Astrocyte of the spinal cord (primary cell): ENCODE measurements at places on chromosomes 2 and 18.
A peak's percentile ranks its signal among the peaks of the same experiment; 100 is the strongest.

DNA sequence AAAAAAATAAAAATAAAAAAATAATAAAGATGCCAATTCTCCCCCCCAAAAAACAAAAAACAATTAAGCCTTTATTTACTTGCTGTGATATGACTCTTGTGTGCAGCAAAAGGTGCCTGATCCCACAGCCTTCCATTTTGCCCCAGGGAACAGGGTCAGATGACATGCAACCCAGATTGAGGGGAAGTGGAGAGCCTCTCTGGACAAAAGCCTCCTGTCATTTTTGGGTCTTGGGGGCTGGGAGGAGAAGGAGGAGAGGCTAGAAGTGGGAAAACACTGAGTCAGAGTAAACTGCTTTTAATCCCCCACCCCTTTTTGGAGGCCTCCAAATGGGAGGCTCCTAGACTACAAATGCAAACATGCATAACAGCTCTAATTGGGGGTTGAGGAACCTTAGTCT, 46.6 kb upstream of the SCG2 start:
- DNase-seq, result no peak

DNA sequence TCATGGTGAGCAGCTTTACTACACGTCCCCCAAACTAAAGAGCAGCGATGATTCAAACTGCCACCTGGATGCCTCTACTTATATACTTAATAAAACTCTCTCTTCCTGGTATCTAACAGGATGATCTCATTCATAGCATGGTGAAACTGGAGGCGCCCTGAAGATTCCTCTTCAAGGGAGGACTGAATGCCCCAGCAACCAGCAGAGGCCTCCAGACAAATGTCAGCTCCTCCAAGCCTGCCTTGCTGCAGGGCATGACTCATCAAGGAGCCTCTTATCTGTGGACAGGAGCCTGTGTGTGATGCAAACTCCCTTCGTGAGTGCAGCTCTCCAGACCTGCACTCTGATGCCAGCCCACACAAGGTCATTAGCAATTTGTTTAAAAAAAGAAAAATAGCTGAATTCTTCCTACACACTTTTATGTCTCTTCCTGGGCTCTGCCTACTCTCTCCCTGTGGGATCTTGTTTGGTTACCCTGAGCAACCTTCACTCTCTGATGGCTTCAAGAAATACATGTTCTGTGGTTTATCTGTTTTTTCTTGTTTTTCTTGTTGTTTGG, 30.2 kb downstream of the LONRF2 start:
- peak; percentile 85 for DNase-seq

DNA sequence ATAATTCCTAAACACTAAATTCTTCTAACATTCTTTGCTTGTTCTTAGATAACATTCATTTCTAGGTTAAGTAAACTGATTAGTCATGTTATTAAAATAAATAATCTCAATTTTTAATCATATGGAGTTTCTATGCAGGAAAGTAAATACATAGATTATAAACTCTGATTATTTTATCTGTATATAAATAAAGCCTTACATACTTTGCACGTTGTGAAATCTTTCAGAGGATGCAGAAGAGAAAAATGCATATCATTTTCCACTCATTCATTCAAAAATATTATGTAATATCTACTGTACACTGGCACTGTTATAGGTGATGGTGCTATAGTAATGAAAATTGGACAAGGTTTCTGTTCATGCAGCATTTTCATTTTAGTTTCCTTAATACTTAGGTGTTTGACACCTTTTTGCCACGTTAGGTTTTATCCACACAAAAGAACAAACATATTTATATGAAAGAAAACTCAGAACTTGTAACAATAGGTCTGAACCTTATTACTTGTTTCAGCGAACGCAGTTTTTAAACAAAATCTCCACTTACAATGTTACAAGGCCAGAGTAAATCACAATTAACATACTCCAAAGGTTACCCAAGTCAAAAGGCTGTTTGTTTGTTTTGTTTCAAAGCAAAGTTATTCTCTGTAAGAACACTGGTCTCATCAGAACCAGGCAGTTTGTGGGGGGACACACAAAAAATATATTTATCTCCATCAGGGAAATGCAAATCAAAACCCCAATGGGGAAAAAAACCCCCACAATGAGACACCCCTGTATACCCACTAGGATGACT, 27.4 kb downstream of the ADAM17 start:
- DNase-seq, result no peak

DNA sequence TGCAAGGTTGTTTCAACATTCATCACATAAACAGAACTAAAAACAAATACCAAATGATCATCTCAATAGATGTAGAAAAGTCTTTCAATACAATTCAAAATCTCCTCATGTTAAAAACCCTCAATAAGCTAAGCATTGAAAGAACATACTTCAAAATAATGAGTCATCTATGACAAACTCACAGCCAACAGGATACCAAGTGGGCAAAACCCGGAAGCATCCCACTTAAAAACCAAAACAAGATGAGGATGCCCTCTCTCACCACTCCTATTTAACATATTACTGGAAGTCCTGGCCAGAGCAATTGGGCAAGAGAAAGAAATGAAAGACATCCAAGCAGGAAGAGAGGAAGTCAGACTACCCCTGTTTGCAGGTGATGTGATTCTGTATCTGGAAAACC, 992.2 kb upstream of the PIK3C3 start:
- DNase-seq, result no peak

DNA sequence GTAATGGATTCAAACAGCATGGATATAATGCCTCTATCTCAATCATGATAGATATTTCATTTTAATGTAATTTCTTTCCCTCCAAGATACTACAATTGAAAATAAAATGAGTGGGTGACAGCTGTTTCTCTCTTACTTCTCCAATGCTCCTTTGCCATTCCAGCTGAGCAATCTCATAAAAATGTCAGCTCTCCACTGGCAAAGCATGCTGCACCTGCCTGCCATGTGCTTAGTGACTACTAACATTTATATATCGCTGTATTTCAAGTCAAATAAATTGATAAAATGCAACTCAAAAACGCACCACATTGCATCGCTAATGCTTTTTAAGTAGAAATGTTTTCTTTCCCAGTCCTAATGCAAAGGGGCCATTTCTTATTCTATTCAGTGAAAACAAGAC, 1093.9 kb downstream of the CBLN2 start:
- no peak for DNase-seq

GRCh38 chr2:57448816-57449215, 597.8 kb upstream of the VRK2 start:
- no peak for DNase-seq

DNA sequence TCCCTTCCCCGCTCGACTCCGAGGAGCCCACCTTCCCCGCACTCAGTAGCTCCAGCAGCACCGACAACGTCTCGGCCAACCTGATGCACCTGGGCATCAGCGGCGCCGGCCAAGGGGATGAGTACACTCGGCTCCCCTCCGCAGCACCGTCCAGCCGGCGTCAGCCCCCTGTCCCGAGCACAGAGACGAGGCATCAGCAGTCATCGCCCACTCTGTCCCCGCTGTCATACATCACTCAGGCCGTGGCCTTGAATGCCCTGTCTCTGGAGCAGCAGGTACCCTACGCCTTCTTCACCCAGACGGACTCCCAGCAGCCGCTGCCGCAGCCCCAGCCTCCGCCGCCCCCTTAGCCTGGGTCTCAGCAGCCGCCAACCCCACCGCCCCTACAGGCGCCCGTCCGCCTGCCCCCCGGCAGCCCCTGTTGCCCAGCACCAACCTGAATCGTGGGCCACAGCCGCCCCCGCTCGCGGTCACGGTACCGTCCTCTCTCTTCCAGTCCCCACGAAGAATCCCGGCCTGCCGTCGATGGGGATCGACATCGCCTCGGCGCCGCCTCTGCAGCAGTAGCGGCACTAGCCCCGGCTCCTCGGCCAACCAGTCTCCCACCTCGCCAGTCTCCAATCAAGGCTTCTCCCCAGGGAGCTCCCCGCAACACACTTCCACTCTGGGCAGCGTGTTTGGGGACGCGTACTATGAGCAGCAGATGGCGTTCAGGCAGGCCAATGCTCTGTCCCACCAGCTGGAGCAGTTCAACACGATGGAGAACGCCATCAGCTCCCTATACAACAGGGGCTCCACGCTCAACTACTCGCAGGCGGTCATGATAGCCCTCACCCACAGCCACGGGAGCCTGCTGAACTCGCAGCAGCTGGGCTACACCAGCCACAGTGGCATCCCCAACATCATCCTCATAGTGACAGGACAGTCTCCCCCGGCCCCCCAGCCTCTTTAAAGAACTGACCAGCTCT, 1195.9 kb upstream of the CHAC2 start:
- no peak for DNase-seq

- no peak for DNase-seq
These were observed 766.0 kb downstream of the RNF144A start for GRCh38 chr2:7683196-7683595.

- DNase-seq, result peak; percentile 50
These were observed 7.4 kb downstream of the PTGR3 start for GRCh38 chr18:75201282-75202270.

GRCh38 chr2:111118981-111119821, 1.5 kb upstream of the BCL2L11 start:
- peak; percentile 8 for DNase-seq

DNA sequence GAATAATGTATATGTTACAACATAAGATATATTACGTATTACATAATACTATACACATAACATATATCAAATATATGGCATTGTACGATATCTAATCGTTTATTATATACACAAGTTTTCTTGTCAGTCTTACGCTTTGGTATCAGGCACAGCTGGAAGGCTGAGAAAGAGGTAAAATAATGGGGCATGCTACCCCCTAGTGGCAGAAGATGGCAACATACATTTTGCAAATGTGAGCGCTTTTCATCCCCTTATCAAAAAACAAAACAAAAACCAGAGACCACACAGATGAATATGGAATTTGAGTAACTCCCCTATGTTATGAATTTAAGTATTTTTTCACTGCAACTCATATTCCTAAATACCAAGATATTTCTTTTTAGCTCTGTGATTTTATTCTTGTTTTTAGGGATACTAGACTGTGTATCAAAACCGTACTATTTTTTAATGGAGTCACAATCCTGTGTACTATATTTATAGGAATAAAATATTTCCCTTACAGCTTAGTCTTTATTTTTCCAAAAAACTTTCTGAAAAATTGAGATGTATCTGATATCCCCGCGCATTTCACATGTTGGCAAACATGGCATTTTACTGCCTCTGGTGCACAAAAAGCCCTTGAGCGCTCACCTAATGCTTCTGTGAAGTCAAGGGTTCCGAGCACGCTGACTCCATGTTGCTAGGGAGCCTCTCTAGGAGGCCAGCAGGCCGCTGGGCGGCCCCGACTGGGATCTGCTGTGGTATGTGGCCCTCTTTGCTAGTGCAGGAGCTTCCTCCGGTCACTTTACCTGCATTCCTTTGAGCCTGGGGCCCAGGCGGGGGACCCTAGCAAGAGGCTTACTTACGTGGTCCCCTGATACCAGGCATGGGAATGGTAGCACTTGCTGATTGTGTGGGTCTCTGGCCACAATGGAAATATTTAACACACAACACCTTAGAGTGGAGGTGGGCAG, 62.5 kb downstream of the SLC4A3 start:
- peak; percentile 75 for DNase-seq

DNA sequence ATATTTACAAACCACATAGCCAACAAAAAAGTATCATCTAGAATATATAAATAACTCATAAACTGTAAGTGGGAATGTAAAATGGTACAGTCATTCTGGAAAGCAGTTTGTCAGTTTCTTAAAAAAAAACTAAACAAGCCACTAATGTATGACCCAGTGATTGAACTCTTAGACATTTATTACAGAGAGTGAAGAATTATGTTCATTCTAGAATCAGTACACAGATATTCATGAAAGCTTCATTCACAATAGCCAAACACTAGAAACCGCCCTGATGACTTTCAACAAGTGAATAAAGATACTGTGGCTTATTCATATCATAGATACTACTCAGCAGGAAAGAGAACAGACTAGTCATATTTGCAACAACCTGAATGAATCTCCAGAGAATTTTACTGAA, 1541.5 kb downstream of the LRP1B start:
- no peak for DNase-seq

GRCh38 chr18:7020995-7021777, 96.4 kb downstream of the LAMA1 start:
- no peak for DNase-seq

DNA sequence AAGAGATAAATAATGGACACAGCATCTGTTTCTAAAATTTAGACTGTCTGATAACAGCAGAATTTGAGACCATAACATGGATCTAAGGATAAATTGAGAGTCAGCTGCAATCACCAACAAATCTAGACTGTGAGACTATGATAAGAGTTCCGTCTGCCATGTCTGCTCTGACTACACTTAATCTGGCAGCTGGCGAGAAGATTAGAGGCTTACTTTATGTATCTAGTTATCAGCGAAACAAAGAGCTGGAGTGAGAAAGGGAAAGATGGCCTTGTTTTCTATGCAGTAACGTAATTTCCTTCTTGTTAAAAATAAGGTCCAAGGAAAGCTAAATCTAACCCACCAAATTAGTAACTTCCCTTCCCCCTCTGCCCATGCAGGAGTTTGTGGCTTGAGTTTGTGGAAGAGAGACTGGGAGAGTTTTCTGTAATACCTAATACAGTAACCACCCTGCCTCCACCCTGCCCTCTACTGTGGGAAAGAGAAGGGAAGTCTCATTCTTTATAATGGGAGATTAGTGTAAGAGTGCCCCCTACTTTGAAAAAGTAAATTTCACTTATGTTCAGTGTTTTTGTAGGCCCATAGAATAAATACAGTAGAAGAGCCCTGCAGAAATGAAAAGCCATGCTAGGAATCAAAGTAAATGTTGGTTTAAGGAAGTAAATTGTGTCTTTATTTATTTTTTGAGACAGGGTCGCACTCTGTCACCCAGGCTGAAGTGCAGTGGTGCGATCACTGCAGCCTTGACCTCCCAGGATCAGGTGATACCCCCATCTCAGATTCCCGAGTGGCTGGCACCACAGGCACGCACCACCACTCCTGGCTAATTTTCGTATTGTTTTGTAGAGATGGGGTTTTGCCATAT, 27.5 kb downstream of the EML4 start:
- DNase-seq, result peak; percentile 68

GRCh38 chr2:231920795-231921194, 5.4 kb downstream of the NPPC start:
- DNase-seq, result no peak

DNA sequence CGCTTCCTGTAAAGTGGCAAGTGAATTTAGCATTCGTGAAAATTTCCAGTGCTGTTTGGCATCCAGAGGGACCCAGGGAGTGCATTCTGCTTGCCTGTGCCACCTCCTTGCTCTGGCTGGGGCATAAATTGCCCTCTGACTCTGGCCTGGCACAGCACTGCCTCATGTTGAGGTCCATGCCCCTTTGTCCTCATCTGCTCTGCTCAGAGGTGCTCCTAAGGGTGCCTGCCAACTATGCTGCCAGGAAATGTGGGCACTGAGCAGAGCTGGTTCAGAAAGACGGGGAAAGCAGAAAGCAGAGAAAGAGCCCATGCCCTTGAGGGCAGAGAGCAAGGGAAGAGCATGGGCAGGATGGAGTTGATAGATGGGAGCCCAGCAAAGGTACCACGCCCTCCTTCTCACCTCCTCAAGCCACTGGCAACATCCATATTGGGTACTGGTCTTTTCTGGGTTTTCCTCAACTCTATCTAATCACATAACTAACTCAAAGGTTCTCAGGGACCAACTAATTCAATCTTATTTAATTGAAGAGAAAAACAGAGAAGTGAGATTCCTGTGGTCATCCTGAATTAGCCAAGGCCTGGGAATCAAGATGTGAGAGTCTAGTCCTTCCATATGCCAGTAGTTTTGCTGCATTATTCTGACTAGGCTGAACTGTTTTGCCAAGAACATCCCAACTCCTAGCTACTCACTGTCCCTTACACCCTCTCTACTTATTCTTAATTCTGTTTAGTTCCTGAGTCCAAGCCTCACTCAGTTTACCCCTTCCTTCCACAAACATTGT, 441.5 kb upstream of the TNP1 start:
- DNase-seq, result no peak

- DNase-seq, result no peak
These were observed 110.2 kb upstream of the KIF5C start for GRCh38 chr2:148764815-148765214.
